Ovary (tissue), 10 donors: ENCODE measurements at places on chromosomes 5 and 9. TPM values are rescaled to one million over a fixed set of nuclear protein-coding genes. Genes with fewer than 3 reads are reported as not detected.

DNA sequence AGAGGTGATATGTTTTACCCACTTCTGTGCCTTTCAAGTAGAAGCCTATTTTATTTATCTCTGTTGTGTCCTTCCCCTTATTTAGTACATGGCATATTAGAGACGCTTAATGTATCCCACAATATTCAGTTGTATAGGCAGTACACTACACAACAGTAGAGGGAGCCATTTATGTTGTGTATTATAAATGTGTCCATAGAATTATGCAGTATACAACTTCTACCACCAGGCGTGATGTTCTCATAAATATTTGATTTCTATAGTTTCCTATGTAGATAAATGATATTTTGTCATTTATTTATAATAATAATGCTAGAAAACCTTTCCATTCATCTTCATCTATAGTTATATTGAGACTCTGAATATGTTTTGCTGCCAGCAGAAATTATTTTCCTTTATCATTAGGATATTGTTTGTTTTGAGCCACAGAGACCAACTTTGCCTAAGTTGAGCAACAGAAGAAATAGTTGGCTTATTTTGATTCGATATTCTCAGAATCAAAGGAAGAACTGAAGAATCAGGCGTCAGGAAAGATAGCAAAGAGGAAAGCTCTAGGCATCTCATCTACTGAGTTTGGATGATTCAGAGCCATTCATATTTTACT, 81.7 kb downstream of the ADAMTS19 start:
- no peak overlapping the region for H3K4me3 ChIP-seq
- H3K4me1 ChIP-seq = no peaks in the 10 kb centered on the region
- DNase-seq = no peak
- no peaks in the 10 kb centered on the region for H3K36me3 ChIP-seq
- no peaks in the 10 kb centered on the region for H3K27me3 ChIP-seq

GPBP1 gene
- total RNA-seq = 93.3 TPM

CFAP157 gene
- 4.2 TPM for total RNA-seq

DNA sequence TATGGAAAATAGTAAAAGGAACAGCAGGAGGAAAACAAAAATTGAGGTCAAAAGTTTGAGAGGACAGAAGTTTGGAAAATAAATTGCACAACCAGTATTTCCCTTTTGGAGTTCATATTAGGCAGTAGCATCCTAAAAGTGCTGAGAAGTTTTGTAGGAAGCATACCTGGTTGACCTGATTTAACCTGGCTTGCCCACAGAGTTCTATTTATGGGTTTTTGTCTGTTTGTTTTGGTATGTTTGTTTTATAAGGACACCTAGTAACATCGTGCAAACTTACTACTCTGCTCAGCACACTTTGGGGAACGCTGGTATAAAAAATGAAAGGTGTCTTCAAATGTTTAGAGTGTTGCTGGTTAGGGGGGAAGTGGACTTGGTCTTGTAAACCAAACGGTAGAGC, 15.1 kb downstream of the ADRB2 start:
- no peaks in the 10 kb centered on the region for H3K36me3 ChIP-seq
- no peak for DNase-seq
- H3K4me1 ChIP-seq = no peaks in the 10 kb centered on the region
- no peak overlapping the region for H3K4me3 ChIP-seq

OLFML2A gene
- 62.2 TPM for total RNA-seq

CARTPT gene
- not detected for total RNA-seq

- DNase-seq = no peak
- H3K36me3 ChIP-seq = no peaks in the 10 kb centered on the region
- no peak overlapping the region for H3K27ac ChIP-seq
- H3K4me1 ChIP-seq = peaks cover 2% of the 10 kb centered on the region
Observed at GRCh38 chr9:99808454-99808853, 13.2 kb upstream of the NR4A3 start.

- no peak overlapping the region for H3K27ac ChIP-seq
- H3K36me3 ChIP-seq = no peaks in the 10 kb centered on the region
- no peaks in the 10 kb centered on the region for H3K27me3 ChIP-seq
- no peaks in the 10 kb centered on the region for H3K4me1 ChIP-seq
Observed at GRCh38 chr5:9955586-9955985, 294.1 kb downstream of the ATPSCKMT start.

RNF224 gene
- total RNA-seq = 0.92 TPM

GRCh38 chr5:119357270-119357669, 1.5 kb downstream of the TNFAIP8 start:
- no peak overlapping the region for H3K27ac ChIP-seq
- no peak for DNase-seq
- peaks cover 2% of the 10 kb centered on the region for H3K4me1 ChIP-seq
- no peak overlapping the region for H3K4me3 ChIP-seq
- no peaks in the 10 kb centered on the region for H3K36me3 ChIP-seq

- no peaks in the 10 kb centered on the region for H3K4me1 ChIP-seq
- no peak overlapping the region for H3K4me3 ChIP-seq
- H3K27ac ChIP-seq = no peak overlapping the region
- no peaks in the 10 kb centered on the region for H3K36me3 ChIP-seq
Observed at GRCh38 chr5:65329266-65329665, 152.5 kb downstream of the ADAMTS6 start.

SLIT3 gene
- total RNA-seq = 24.2 TPM
